Osteoblast (primary cell): ENCODE measurements at places on chromosomes 3 and 15.

DNA sequence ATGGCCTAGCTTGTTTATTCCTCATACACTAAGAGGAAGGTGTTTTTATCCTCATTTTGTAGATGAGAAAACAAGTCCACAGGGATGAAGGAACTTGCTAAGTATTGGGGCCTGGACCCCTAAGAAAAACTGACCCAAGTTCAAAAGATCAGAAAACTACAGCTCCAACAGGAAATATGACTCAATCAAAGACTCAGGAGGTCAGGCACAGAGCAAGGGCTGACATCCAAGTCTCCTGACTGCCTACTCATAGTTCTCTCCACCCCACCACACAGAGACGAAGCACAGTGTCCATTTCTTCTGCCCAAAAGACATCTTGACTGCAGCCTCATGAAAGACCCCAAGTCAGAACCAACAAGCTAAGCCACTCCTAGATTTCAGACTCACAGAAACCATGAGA lies 26.9 kb upstream of the TPM1 start:
- no peaks in the 10 kb centered on the region for H3K27me3 ChIP-seq
- peak overlapping the region; percentile 79 for H3K27ac ChIP-seq
- DNase-seq = peak; percentile 87

- H3K4me3 ChIP-seq = no peak overlapping the region
- H3K27ac ChIP-seq = no peak overlapping the region
- no peaks in the 10 kb centered on the region for H3K4me1 ChIP-seq
Observed at GRCh38 chr3:124442463-124442862, 287.8 kb upstream of the UMPS start.

DNA sequence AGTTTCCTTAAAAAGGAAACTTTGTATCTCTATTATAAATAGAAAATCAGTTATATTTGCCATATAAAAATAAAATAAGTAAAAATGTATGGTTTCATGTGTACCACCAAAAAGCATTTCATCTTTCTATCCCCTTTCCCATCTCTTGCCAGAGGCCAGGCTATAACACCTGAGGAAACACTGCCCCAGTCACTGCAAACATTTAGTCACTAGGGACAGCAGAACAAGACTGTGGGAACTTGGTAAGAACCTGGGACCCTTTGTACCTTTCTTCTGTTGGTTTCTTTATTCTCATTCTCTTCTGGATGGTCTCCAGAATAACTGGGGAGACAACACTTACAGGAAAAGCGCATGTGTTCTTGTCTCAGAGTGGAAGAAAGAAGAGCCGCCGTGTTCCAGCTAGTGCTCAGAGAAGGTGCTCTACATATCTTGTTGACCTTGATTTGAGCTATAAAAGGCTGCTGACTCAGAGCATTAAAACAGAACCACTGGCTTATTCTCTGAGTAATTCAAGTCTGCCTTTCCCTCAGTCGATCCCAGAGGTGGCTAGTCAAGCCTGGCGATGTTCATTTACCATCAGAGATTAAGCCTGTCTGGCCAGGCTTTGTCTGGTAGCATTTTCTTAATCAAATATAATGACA lies 361.6 kb downstream of the RBMS3 start:
- H3K27ac ChIP-seq = peak overlapping the region; percentile 69
- no peak for DNase-seq
- H3K27me3 ChIP-seq = no peaks in the 10 kb centered on the region
- no peaks in the 10 kb centered on the region for H3K36me3 ChIP-seq
- no peak overlapping the region for H3K4me3 ChIP-seq

DNA sequence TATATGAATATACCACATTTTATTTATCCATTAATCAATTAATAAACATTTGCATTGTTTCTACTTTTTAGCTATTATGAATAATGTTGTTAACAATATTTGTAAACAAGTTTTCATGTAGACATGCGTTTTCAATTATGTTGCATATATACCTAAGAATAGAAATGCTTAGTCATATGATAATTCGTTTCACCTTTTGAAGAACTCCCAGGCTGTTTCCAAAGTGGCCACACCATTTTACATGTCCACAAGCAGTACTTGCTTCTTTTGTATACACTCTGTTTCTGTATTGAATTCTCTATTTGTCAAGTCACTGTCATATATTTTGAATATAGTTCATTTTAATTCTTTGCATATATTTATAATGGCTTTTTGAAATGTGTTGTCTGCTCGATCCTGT lies 206.9 kb upstream of the ZBTB20 start:
- no peaks in the 10 kb centered on the region for H3K27me3 ChIP-seq
- peaks cover 7% of the 10 kb centered on the region for H3K4me1 ChIP-seq
- H3K27ac ChIP-seq = no peak overlapping the region
- no peak overlapping the region for H3K4me3 ChIP-seq
- H3K36me3 ChIP-seq = no peaks in the 10 kb centered on the region
